Activated CD8-positive, alpha-beta memory T cell treated with anti-CD3 and anti-CD28 coated beads for 4 hours (primary cell): ENCODE measurements at places on chromosomes 6 and 20.

DNA sequence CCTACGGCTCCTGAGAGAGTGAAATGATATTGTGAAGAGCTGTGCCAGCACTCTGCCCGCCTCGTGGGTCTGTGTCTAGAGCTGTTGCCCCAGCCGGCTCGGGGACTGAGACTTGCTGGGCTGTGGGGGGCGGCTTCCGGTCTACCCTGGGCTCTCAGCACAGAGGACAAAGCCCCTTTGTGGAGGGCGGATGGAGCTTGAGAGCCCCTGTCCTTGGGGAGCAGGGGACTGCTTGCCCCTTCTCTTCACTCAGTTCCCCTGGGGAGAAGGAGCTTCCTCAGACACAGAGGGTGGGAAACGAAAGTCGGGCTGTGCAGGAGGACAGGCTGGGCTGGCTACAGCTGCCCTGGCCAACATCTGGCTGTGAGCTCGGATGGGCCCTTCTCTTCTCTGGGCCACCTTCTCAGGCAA, 11.0 kb downstream of the SRC start:
- DNase-seq = no peak

DNA sequence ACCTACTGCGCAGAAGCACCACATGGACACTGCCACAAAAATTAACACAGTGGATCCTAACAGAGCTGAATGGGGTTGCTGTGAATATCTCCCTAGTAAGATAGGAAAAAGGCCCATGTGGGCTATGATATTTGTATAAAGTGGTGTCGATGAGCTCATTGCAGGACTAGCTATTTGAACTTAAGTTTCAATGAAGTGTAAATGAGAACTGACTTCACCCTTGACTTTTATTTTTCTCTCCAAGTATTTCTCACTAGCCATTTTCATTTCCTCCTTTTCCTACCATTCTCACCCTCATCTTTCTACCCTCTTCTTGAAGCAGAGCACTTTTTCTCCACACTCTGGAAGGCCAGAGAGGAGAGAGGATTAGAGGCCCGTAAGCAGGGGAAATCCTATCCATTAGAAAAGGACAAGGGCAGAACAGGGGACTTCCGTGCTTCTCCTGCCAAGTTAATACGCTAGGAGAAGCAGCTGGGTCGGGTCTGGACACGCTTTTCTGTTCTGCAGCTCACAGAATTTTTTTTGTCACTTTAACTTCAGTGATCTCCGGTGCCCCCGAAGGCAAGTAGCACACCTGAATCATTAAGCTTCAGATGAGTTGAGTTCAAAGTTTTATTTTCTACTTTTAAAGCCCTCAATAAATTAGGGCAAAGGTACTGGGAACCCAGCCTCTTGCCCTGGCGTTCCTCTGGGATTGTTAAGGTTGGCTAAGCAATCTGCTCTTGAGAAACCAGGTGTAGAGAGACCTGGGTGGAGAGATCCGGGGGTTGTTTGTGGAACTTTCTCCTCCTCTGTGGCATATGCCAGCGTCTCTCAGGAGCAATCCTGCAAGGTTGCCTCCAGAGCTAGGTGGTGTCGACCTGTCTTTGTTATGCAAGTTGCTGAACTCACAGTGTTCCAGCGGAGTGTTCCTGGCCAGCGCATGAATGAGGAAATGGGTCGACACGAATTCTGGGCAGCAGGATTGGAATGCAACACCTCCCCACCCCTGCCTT, 56.2 kb upstream of the ARID1B start:
- DNase-seq = no peak

GRCh38 chr6:106549521-106549920, 79.8 kb downstream of the RTN4IP1 start:
- no peak for DNase-seq

- DNase-seq = no peak
Observed at GRCh38 chr6:38591439-38591838, 48.3 kb downstream of the BTBD9 start.

DNA sequence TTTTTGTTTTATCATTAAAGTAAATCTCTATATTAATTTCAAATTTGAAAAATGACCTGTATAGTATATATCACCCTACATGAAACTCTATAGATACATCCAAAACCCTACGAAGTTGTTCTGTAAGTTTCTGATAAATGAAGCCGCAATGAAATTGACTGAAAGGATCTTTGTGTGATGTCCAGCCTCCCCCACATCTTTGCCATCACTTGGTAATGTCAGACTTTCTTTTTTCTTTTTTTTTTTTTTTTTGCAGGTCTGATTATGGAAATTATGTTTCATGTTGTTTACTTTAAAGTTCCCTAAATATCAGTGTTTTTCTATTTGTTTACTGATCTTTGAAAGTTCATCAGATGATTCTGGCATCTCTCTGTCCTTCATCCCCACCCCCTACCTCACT, 155.6 kb upstream of the CDH4 start:
- no peak for DNase-seq
